Renal pelvis (tissue), 12 donors: ENCODE measurements at places on chromosomes 1 and 21. TPM values are rescaled to one million over a fixed set of nuclear protein-coding genes. Genes with fewer than 3 reads are reported as not detected.

DNA sequence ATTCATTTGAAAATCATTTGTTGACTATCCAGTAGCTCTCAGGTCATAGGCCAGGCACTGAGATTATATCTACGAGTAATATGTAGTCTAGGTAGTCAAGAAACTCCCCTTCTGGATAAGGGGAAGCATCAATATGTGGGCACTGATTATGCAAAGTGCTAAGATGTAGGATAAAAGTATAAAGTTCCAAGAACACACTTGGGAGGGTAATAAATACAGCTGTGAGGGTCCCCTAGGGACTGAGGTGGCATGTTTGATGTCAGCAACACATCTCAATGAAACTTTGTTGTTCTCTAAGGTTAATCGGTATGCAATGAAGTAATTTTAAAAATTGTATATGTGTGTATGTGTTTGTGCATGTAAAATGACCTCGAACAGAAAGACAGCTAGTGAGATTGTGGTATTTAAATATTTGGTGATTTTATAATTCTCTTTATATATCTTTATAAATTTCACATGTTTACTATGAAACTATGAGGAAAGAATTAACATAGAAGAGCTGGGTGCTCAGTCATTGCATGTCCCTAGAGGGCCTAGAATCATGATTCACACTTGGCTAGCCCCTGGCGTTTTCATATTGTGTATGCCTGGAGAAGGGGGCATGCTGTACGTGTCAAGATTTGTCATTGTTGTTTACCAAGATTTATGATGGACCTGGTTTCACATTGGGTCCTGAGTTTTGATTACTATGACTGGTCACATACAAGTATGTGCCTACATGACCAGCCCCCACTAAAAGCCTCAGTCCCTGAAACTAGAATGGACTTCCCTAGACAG lies 140.1 kb upstream of the DUSP10 start:
- no peak for DNase-seq

DNA sequence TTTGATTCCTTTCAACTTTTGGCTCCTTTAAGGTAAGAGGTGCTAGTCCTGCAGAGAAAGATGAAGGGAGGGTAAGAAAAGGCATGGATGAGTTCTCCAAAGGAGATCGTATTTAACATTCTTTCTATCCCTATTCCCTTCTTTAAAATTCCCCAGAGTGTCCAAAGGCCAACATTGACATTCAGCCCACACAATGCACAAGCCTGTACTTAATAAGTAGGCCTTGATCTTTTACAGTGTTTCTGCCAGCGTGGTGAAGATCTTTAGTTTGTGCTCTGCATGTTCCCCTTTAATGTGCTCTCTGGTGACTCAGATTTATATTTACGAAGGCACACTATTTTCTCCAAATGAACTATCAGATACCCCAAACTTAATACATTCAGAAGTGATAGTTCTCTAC lies 582.5 kb upstream of the RGS18 start:
- DNase-seq = no peak

The NTMT2 gene
- not detected for polyA plus RNA-seq

GRCh38 chr1:43376723-43377235 lies 9.0 kb upstream of the ELOVL1 start:
- DNase-seq = no peak

DNA sequence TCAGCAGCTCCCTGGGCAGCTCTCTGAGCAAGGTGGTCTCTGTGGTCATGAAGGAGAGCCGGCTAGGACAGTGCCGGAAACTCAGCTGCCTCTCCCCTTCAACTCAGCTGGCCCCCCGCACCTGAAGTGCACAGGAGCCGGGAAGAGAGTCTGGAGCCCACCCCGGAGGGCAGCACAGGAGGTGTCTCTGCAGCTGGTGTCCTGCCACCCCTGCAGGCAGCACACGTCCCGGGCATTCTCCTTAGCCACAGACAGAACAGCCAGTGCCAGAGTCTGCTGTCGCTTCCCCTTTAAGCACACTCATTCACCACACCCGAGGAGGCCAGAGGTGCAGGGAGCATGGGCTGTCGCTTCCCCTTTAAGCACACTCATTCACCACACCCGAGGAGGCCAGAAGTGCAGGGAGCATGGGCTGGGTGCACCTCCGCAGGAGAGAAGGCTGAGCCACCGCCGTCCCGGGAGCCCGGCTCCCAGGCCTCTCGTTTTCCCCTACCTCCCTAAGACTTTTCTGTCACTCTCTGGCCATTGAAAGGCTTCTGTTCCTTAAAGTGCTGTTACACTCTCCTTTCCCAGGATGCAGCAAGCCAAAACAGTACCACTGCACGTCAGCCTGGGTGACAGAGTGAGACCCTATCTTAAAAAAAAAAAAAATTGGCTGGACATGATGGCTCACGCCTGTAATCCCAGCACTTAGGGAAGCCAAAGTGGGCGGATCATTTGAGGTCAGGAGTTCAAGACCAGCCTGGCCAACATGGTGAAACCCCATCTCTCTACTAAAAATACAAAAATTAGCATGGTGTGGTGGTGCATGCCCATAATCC lies 16.9 kb upstream of the SAMD11 start:
- no peak for DNase-seq

The TGFBR3 gene
- 95.6 TPM for polyA plus RNA-seq

The MAN1C1 gene
- 16.9 TPM for polyA plus RNA-seq

DNA sequence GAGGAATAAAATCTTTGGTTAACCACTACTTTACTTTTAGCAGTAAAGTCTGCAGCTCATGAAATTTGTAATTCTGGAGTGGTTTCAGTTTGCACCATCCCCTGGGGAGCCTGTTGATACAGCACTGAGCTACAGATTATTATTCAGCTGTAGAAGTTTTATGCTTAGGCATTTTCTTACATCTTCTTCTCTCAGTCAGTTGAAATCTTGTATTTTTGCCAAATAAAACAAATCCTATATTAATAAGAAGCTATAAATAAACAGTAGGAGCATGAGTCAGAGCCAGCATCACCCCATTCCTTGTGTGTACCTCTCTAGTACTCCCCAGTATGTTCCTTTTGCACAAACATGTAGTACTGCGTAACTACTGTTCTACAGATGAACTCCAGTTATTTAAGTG lies 118.9 kb downstream of the ATF6 start:
- DNase-seq = no peak

The MATN1 gene
- 0.30 TPM for polyA plus RNA-seq

- no peak for DNase-seq
Observed at GRCh38 chr1:77582905-77583304, 99.6 kb downstream of the ZZZ3 start.

DNA sequence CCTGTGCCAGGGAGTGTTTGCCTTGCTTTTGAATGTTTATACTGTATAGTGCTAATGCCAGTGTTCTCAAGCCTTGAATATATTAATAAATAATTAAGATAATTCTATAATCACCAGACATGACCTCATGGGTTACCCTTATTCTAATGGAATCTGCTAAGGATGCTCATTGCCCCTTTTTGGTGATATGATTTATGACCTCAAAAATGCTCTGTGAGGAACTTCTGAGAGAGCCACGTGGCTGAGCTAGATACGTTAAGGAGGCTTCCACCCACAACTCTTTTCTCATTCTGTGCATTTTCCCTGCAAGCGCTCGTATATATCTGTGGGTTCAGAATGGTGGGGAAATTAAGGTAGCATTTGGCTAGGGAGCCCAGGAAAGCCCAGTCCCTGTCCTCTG lies 19.6 kb upstream of the SLC30A1 start:
- DNase-seq = no peak

DNA sequence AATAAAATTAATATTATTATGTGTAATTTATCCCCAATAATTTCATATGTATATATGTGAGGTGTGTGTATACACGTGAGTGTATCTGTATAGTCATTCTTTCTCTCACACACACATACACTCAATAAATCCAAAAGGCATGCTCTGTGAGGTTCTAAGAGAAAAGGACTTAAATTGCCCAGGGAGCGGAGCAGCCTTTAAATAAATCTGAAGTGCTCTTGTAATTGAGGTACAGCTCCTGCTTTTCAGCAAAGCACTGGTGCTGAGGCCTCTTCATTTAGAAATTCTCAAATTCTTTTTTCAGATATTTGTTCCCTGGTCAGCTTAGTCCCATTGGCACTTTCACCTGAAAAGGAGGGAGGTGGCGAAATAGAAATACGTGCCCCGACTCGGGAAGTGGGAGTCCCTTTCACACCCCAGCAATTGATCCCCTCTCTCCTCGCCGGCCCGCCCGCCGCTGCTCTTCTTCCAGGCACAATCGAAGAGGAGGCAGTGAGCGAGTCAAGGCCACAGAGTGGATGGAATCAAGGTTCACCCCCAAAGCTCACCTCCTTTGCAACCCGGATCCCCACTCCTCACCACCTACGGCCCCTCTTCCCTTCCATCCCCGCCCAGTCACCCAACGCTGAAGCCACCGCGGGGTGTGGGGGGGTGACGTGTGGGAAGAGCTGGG lies 944 bp downstream of the PLPPR5 start:
- no peak for DNase-seq

DNA sequence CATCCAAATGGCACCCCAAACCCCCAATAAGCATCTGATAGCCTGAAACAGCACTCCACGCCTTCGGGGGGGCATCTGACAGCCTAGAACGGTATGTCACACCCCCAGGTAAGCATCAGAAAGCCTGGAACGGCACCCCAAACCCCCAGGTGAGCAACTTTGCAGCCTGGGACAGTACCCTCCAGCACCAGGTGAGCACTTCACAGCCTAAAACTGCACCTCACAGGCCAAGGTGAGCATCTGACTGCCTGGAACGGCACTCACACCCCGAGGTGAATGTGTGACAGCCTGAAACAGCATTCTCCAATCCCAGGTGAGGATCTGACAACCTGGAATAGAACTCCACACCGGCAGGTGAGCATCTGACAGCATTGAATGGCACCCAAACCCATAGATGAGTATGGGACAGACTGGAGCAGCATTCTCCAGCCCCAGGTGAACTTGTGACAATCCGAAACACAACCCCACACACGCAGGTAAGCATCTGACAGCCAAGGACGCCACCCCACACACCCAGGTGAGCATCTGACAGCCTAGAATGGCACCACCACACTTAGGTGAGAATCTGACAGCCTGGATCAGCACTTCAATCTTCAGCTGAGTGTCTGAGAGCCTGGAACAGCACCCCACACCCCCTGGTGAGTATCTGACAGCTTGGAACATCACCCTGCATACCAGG lies 18.3 kb upstream of the MMEL1 start:
- no peak for DNase-seq
